ENCODE measurements at places on chromosomes 13 and 19.

- DNase-seq: peak; percentile 41
These were observed 5.3 kb upstream of the GPR4 start for GRCh38 chr19:45607071-45608029.

DNA sequence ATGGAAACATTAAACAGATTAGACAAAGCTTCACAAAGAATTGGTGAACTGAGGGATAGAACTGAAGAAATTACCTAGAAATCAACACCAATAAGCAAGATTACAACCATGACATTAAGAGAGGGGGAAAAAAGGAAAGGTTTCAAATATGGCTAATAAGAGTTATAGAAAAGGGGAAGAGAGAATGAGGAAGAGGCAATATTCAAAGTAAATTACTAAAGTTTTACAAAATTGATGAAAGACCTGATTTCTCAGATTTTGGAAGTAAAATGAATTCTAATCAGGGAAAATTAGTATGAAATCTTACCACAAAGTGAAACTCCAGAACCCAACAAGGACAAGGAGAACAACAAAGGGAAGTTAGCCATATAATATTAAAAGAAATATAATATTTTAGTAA, 187.4 kb downstream of the NBEA start:
- DNase-seq: no peak

DNA sequence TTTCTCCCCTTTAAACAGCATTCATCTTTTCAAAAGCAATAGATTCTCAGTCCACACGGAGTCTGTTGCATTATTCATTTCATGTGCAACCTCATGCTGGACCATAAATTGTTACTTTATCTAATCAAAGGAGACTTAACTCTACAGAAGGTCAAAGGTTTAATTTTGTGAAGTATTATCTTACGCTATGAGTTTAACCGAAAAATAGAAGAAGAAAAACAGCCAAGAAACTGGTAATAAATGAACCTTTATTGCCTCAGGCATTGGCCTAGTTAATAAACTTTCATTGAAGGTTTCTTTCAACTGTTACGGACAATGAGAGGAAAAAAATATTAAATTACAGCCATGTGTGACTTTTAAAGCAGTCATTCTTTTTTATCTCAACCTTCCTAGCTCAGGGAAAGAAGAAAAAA, 223.6 kb downstream of the DACH1 start:
- no peak for DNase-seq

DNA sequence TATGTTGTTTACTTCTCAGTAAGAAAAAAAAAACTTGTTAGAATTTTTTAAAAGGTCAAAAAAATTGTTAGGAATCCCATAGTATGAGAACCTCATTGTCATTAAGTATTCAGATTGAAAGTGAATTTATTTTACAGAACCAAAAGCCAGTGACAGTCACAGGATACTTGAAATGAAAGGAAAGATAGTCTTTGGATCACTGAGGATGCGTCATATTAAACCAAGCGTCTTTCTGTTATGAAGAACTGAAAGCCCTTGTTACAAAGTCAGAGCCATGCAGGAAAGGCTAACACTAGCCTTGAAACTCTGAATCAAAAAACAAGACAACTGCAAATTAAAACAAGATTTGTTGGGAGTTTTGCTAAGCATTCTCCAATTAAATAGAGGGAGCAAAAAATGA, 1348.0 kb upstream of the SLC10A2 start:
- no peak for DNase-seq

Data from stimulated activated naive CD8-positive, alpha-beta T cell treated with anti-CD3 and anti-CD28 coated beads, Interleukin-15, amount 100 ng/mL, for 72 hours (primary cell).